ENCODE measurements at places on chromosomes 12 and 14. TPM values are rescaled to one million over a fixed set of nuclear protein-coding genes. Genes with fewer than 3 reads are reported as not detected.

DNA sequence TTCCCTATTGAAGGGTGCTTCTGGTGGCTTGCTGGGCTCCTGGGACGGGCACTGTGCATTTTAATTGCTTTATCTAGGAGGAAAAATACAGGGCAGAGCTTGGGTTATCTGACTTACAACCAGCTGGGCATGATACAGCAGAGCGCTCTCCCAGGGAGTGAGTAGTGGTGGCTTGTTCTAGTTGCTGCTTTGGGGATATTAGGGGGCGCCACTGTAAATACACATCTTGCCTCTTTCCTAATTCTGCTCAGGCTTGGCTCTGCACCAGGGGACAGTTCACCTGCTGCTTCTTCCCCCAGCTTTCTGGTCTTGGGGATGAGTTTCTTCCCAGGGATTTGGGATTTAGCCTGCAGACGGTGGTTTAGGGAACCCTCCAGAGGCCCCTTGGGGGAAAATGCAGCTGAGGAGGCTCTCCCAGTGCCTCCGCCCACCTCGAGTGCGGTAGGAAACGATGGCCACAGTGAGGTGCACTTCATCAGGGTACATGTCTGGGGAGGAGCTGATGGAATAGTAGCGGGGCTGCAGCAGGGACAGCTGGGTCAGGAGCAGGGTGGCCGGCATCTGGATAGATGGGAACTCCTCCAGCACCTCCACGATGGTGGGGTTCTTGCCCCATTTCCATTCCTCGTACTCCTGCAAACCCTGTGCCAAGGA lies 36.9 kb upstream of the FBXO21 start:
- no peak overlapping the region for H3K27ac ChIP-seq
- H3K36me3 ChIP-seq = no peaks in the 10 kb centered on the region
- no peaks in the 10 kb centered on the region for H3K4me1 ChIP-seq
- no peak overlapping the region for H3K4me3 ChIP-seq
- no peak for DNase-seq

DNA sequence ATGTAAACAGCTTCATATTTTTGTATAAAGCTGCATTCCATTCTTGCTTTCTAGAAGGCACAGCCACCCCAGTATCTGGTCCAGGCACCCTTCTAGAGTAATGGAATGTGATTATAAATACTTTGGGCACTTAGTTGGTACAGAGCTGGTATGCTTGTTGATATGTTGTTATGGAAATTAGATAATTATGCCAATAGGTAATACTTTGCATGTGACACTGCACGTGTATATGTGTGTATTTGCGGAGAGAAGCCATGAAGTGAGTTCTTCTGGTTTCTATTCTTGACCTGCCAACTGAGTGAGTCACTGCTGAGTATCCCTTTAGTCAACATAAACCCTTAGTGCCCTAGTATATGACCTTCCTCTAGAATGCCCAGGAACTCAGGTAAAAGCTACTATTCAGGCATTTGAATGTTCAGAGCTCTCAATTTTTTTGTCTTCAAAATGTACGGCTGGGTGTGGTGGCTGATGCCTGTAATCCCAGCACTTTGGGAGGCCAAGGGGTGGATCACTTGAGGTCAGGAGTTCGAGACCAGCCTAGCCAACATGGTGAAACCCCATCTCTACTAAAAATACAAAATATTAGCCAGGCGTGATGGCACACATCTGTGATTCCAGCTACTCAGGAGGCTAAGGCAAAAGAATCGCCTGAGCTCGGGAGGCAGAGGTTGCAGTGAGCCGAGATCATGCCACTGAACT lies 6.2 kb upstream of the TCP11L2 start:
- H3K4me1 ChIP-seq = no peaks in the 10 kb centered on the region
- H3K36me3 ChIP-seq = no peaks in the 10 kb centered on the region
- no peak overlapping the region for H3K4me3 ChIP-seq
- DNase-seq = peak; percentile 87
- H3K27ac ChIP-seq = no peak overlapping the region
- H3K27me3 ChIP-seq = no peaks in the 10 kb centered on the region

GRCh38 chr12:2360630-2361170 lies 307.9 kb downstream of the CACNA1C start:
- H3K4me3 ChIP-seq = no peak overlapping the region
- no peak for DNase-seq
- H3K27ac ChIP-seq = no peak overlapping the region
- H3K27me3 ChIP-seq = no peaks in the 10 kb centered on the region
- peaks cover 7% of the 10 kb centered on the region for H3K4me1 ChIP-seq

The HCAR1 gene
- total RNA-seq = 1.5 TPM
